ENCODE measurements at places on chromosomes 6 and 20. TPM values are rescaled to one million over a fixed set of nuclear protein-coding genes. Genes with fewer than 3 reads are reported as not detected.

DNA sequence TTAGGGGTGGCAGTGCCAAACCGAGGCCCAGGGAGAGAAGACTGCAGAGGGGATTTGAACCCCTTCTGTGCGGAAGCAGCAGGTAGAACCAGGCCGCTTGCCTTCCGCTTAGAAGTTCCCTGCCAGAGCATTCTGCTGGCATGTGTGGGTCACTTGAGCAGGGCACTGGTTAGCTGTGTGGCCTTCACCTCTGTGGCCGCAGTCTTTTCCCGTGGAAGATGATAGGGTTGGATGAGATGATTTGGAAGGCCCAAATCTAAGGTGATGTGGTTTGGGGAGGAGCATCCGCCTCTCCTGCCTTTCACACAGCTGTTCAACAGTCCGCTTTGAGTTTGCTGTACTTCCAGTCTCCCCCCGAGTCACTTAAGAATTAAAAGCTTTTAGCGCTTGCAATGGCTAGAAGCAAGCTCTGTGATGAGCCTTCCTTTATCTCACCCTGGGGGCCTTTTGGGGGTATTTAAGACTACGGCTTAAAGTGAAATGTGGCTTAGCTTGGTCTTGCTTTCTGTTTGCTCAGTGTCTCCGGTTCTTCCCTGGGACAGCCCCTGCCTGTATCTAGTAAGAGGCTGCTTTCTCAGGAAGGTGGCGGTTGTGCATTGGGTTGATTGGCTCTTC lies 743 bp downstream of the CMTR1 start:
- peak; percentile 5 for ATAC-seq

DNA sequence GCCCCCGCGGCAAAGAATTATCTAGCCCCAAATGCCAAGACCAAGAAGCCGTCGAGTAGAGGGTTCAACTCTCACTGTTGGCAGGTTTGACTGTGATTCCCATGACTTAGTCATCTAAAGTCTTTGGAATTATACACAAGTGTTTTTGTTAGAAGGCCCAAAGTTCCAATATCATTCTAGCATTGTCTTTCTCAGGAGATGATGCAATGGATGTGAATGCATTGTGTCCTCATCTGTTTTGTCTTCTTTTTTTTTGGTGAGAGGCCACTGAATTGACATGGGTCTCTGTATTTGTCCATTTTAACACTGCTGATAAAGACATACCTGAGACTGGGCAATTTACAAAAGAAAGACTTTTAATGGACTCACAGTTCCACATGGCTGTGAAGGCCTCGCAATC lies 290.5 kb upstream of the ZFP64 start:
- ATAC-seq: no peak

DNA sequence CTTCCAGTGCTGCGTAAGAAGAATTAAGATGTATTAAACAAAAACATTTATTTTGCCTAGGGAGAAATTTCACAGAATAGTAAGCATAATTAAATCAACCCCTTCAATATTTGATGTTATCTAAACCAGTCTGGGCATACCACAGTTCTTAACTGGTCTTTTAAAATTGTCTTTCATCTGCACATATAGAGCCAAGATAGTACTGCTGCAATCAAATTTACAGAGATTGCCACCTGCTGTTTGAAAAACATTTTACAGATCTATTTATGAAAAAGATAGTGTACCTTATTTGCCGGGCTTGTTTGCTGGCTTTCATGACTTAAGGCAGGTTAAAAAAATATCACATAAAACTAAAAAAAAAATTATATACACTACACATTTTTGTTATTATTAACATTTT lies 323.2 kb downstream of the ADGRB3 start:
- ATAC-seq: no peak

The GDAP1L1 gene
- total RNA-seq: 142 TPM

The HLA-DOA gene
- 0.94 TPM for total RNA-seq

- ATAC-seq: no peak
These were observed 70.7 kb downstream of the LRFN2 start for GRCh38 chr6:40516429-40516828.
